ENCODE measurements at places on chromosomes 2 and 18.

GRCh38 chr18:58348951-58349350 lies 279.9 kb downstream of the ALPK2 start:
- no peak for DNase-seq

DNA sequence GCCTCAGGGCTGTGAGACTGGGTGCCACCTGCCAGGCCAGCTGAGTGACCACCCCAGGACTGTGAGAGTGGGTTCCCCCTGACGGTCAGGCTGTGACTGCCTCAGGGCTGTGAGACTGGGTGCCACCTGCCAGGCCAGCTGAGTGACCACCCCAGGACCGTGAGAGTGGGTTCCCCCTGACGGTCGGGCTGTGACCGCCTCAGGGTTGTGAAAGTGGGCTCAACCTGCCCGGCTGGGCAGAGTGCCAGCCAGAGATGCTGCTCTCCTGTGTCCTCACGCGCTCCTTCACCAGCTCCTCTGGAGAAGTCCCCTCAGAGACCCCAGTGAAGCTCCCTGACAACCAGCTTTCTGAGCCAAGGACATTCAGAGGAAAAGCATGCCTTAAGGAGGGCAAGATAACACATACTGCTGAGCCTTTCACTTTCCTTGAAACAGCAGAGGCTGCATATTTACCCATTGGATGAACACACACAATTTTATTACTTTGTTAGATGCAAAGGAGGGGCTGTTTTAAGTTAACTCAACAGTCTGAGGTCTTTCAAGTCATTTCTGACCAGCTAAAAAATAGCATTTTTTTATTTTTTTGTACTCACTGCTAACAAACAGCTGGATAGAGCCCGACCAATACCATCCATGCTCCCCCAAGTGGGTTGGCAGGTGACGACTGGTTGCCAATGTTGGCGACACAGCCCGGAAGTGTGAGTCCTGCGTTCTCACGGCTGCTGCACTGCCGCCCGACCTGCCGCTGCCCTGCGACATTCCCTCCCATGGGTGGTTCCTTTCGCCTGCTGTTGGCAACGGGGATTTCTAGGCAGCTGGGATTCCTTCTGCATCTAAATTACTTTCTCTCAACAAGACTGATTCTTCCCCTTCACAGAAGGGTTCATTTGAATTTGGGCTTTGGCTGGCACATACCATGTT lies 70.7 kb downstream of the NDUFA10 start:
- DNase-seq, result no peak

- DNase-seq, result no peak
Measured at GRCh38 chr2:145044491-145044890, 524.6 kb upstream of the ZEB2 start.

DNA sequence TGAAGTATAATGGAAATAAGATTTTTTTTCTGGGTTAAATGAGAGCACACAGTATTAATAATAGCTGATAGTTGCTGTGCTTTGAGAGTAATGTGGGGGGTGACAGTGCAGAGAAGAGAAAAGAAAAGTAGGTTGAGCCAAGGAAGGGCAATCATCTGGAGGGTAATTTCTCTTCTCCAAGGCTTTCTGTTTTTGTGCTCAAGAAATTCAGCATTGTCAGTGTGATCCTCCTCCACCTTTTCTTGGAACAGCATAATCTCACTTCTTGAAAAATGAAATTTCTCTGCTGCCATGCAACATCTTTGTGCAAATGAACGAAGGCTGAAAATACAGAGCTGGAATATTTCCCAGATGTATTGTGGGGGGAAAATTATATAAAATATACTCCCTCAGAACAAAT lies 673.1 kb downstream of the LRRTM4 start:
- DNase-seq, result no peak

- DNase-seq, result no peak
Measured at GRCh38 chr2:72722492-72723070, 103.3 kb downstream of the EXOC6B start.

GRCh38 chr18:55314031-55314430 lies 274.0 kb downstream of the TCF4 start:
- no peak for DNase-seq

- no peak for DNase-seq
Measured at GRCh38 chr18:58186258-58186948, 142.4 kb downstream of the NEDD4L start.

DNA sequence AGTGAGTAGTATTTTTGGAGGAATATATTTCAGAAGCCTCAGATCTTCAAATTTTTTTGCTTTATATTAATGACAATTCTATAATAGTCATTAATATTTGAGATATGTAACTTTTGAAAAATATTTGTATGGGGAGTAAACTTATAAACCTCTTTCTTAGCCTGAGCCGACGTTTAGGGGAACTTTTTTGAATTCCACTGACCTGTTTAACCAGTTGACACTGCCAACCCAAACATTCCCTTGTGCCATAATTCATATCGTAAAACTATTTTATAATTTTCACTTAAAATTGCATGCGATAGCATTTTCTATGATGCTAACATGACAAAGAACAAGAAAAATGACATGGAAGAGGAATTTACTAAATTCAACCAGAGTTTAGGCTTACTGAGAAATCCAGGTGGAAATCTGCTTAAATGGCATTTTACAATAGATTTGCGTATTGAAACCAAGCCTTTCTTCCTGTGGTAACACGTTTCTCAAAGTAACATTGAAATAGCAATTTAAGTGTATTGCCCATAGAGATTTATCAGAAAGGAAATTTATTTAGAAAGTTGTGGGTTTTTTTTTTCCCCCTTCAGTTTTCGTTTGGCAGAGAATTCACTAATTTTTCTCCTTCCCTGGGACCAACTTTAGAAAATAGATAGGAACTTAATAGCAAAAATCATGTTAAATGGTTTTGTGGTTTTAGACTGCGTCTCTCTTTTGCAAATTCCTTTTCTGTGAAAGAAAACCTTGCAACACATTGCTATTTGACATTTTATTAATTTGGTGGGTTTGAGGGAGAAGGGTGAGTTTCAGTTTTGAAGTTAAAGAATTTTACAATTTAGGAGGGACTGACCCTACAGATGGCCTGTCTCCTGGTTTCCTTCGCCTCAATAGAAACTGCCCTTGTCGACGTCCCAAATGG lies 77.4 kb downstream of the TANC1 start:
- no peak for DNase-seq

GRCh38 chr2:108385411-108386071 lies 7.8 kb downstream of the SULT1C4 start:
- no peak for DNase-seq

- DNase-seq, result no peak
Measured at GRCh38 chr2:10783421-10783820, 29.2 kb downstream of the PDIA6 start.

DNA sequence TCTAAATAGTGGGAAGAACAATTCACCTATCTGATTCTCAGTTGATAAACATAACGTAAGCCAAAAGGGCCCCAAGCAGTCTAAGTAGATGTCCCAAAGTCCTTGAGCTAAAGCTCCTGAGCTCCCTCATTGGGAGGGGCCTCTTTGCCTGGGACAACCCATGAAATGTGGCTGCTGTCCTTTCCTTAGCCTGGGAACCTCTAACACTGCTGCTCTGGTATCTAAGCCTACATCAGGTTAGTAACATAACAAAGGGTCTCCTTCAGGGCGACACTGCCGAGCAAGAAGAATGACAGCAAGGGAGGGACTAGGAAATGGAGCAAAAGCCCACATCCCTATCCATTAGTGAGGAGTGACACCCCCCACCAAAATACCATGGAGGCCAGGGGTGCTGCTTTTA lies 98.3 kb downstream of the MAPRE2 start:
- DNase-seq, result no peak

- DNase-seq, result no peak
Measured at GRCh38 chr2:67576991-67577390, 179.9 kb downstream of the ETAA1 start.

GRCh38 chr2:55425431-55425831 lies 5.8 kb upstream of the CCDC88A start:
- DNase-seq, result no peak

GRCh38 chr2:154551649-154552048 lies 146.8 kb upstream of the KCNJ3 start:
- no peak for DNase-seq

GRCh38 chr2:41854227-41854626 lies 193.6 kb upstream of the PKDCC start:
- no peak for DNase-seq

GRCh38 chr2:158115202-158115767 lies 13.6 kb downstream of the UPP2 start:
- no peak for DNase-seq

DNA sequence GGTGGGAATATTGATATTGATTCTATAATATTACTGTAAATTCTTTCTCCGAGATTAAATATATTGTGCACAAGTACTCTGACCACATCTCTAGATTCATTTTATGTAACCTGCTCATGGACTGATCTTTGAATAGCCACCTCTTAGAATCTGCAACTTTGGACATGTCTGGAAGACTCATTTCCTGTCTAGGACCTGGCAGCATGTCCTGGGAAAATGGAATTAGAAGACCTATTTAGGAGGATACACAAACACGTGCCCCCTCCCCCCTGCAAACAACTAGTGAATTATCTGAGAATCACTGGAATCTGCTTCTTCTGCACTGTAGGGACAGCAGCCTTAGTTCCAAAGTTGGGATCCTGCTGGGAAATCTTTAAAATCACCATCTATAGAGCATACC lies 94.1 kb downstream of the UBE2E3 start:
- DNase-seq, result no peak

DNA sequence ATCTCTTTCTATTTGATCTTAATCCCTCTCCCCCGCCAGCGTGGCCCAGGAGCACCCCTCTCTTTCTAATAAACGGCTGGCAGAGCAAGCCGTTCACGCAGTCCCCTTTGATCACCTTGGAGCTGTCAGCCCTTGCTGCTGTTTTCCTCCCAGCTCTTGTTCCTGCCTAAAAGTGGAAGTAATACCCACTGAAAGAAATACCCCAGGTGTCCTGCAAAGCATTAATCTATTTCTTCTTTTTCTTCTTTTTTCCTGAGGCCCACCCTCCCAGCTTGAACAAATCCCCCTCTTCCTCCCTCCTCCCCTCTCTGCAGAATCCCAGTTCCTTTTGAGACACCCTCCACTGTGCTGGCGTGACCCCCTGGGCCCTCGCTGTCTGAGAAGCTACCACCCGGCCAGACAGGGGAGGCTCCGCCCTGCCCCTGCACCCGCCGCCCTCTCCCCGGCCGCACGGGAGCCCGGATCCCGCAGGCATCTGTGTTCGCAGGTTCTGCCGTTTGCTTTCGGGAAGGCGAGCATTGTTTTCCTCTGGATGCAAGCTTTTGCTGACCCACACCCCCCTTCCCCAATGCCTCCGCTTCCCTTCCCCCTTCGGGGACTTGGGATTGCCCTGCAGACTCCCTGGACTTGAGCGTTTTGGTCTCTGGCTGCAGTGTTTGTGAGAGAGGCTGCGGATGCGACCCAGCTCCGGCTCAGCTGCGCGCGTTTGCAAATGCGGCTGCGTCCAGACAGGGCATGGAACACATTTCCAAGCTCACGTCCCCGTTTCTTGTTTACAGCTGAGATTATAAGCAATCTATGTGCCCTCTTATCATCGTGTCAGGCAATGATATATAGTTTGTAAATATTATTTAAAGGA lies 631.5 kb downstream of the NYAP2 start:
- DNase-seq, result no peak

DNA sequence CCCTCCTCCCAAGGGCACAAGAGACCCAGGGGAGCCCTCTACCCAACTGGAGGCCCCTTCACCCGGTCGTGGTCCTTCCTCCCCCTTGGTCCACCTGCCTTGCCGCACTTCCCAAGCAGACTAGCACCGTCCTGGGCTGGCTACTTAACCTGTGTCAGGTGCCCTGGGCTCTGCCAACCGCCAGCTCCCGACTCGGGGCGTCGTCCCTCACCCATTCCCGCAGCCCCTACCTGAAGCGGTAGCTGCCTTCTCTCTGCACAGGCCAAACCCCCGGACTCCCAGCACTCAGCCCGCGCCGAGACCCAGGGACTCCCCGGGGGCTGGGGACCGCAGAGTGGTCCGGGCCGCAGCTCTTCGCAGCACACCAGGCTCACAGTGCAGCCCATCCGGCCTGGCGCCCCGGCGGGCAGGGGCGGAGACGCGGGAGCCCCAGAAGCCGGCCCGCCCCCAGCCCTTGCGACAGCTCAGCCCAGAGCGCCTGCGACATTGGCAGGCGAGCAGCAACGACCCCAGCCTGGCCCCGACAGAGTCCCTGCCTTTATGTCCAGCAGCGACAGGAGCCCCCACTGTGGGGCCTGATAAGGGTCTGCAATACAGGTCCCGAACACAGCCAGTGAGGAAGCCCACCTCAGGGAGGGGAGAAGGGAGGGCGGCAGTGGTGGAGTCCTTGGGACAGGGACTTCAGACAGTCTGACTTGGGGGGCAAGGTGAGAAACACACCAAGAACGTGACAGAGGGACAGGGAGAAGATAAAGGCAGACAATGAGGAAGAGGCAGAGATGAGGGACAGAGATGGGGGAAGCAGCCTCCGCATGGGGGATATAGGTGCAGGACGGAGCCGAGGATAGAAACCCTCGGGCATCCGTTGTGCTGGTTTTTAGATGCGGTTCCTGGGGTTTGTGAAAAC lies 31.0 kb upstream of the TNS1 start:
- no peak for DNase-seq

- no peak for DNase-seq
Measured at GRCh38 chr2:109391243-109391642, 222.5 kb downstream of the SEPTIN10 start.

All from activated naive CD4-positive, alpha-beta T cell (primary cell).